ENCODE measurements at places on chromosomes 1 and 21.
A peak's percentile ranks its signal among the peaks of the same experiment; 100 is the strongest.

GRCh38 chr1:85115933-85116332, 67.6 kb upstream of the MCOLN3 start:
- DNase-seq, result no peak

GRCh38 chr1:185159966-185160365, 3.0 kb downstream of the SWT1 start:
- DNase-seq, result no peak

DNA sequence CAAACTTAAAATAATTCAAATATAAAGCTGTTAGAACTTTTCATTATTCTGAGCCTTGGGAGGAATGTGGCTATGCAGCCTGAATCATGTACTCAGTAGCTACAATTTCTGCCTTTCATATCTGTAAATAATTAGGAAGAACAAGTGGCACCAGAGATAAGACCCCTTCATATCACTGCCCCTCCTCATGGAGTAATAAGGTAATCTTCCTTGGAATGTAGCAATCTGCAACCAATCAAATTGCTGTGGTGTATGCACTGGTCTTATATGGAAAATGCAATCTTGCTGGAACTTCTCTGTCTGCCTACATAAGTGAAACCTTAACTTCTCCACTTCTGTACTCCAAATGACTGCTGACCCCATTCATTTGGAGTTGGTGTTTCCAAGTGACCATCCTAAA, 104.4 kb upstream of the VANGL1 start:
- DNase-seq, result no peak

DNA sequence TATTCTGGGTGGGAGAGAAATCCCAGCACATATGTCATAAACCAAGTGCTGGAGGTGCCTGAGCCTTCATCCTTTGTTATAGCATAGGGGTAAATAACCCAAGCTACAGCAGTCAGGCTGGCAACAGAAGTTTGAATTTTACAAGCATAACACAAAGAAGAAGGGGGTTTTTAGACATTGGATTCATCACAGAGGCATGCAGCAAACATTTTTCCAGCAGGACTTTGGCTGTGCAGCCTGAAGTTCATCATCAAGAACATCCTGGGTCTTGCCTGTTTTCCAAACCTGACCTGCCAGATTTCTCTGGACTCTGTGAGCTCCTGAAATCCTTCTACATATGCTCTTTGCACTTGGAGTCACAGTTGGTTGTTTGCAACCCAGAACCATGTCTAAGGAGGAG, 16.2 kb downstream of the PTGER3 start:
- no peak for DNase-seq

- DNase-seq, result peak; percentile 74
Observed at GRCh38 chr1:24966724-24967346, 36.8 kb upstream of the RUNX3 start.

DNA sequence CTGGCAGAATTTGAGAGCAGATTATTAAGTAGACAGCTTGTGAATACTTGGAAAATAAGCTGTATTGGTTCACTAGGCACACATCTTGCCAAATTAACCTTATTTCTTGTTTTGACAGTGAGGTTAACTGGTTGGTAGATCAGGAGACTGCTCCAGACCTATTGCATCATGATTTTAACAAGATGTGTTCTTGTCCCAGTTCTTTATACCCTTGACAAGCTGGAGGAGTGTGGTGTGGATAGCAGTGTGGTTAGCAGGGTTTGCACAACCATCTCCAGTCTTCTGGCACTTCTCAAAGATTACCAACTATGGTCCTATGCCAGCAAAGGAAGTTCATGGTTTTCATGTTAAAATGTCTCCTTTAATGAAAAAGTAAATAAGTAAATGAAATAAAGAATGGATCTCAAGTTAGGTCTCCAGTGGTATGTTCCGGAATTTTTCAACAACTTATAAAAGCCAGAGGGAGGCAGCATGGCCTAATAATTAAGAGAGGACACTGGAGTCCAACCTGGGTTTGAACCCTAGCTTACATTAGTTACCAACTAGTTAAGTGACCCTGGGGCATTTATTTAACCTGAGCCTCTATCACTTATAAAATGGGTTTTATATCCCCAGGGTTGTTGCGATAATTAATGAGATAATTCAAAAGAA, 34.1 kb downstream of the DDX20 start:
- no peak for DNase-seq

- DNase-seq, result no peak
Observed at GRCh38 chr21:22710721-22711120, 1712.5 kb downstream of the NCAM2 start.

GRCh38 chr1:196516373-196516772, 91.9 kb downstream of the KCNT2 start:
- no peak for DNase-seq

DNA sequence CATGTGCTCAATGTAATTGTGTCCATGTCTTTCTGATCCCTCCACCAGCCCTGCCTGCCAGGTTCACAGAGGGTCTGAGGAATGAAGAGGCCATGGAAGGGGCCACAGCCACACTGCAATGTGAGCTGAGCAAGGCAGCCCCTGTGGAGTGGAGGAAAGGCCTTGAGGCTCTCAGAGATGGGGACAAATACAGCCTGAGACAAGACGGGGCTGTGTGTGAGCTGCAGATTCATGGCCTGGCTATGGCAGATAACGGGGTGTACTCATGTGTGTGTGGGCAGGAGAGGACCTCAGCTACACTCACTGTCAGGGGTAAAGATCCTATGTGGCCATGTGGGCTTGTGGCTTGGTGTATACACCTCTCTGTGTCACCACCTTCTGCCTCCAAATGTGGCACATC, 91.4 kb downstream of the OBSCN start:
- no peak for DNase-seq

DNA sequence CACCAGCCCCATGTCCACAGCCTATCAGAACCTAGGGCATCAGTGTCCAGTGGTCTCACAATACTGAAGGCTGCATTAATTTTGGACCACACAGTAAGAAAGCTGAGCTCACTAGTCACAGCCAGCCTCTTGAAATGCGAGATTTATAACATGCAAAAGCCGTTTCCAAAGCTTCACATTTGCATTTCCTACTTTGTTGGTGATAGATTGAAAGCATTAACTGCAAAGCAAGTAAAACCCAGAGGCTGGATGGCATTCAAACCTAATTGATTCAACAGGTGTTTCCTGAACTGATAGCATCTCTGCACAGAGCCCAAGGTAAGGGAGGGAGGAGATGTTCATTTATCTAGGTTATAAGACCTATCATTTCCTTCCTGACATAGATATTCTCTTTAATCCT, 410.1 kb downstream of the OMA1 start:
- no peak for DNase-seq

GRCh38 chr1:41464885-41465284, 19.6 kb downstream of the EDN2 start:
- no peak for DNase-seq

DNA sequence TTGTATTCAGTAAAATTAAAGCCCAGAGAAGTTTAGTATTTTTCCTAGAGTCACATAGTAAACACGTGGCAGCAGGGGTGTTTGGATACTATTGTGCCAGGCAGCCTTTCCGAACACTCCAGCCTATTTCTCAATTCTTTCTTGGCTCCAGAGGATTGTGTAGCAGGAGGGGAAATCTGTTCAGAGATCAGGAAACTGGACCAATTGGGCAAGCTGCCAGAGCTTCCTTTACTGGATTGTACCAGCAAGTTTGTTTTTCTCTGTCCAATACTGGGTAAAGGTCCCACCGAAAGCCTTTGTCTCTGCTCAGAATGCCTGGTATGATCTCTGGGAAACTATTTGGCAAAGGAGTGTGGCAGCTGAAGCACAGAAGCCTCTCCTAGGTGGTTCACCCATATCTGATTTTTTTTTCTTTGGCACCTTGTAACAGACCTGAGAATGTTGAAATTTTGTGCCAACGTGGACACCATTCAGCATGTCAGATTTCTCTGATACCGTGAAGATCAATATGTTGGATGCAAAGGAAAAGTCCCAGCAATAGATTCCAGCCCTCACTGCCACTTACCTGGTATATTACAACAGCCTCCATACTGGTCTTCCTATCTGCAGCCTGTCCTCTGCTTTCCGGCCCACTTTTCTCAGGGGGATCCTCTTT, 126.2 kb downstream of the FGGY start:
- DNase-seq, result no peak

GRCh38 chr1:41687007-41687406, 202.5 kb upstream of the EDN2 start:
- DNase-seq, result no peak

- DNase-seq, result no peak
Observed at GRCh38 chr21:18545908-18546307, 142.3 kb upstream of the TMPRSS15 start.

DNA sequence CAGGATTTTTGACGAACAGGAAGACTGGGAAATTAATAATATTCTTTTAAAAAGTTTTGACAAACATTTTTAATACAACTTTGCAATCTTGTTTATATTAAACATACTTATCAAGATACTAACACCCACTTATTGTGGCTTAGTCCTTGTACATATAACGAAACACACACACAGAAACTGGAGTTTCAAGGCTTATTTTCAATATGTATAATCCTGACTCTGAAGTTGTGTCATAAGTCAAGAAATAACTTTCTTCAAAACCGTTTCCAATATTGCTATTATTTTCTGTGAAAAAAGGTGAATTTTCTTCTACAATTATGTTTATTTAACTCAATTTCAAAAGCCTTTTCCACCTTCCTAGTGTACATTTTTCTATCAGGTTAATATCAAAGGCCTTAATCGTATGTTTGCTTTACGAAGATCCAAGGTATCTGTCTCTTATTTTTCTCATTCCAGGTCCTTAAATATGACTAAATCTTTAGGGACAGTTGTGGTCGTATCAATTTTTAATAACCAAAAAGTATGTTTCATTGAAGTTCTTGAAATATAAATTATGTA, 1.8 kb downstream of the CDKN2C start:
- DNase-seq, result no peak

DNA sequence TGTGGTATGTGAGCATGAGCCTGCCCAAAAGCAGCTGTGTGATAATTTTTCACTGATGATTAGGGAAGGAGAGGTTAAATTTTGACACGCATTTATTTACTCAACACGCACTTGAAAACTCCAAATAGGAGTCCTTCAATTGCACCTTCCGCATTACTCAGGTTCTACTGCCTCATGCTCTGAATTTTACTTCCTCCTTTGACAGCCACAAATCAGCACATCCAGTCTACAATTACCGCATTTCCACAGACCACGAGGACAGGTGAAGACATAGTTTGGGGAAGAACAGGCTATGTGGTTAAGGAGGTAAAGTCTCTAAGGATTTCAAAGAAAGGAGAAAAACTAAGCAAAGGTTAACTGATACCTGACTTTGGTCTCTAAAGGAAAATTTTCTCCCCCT, 2.6 kb downstream of the CAPN8 start:
- DNase-seq, result no peak

- peak; percentile 35 for DNase-seq
Observed at GRCh38 chr1:39955547-39956539, 898 bp downstream of the MFSD2A start.

GRCh38 chr1:29708796-29709703, 472.7 kb downstream of the PTPRU start:
- DNase-seq, result no peak

DNA sequence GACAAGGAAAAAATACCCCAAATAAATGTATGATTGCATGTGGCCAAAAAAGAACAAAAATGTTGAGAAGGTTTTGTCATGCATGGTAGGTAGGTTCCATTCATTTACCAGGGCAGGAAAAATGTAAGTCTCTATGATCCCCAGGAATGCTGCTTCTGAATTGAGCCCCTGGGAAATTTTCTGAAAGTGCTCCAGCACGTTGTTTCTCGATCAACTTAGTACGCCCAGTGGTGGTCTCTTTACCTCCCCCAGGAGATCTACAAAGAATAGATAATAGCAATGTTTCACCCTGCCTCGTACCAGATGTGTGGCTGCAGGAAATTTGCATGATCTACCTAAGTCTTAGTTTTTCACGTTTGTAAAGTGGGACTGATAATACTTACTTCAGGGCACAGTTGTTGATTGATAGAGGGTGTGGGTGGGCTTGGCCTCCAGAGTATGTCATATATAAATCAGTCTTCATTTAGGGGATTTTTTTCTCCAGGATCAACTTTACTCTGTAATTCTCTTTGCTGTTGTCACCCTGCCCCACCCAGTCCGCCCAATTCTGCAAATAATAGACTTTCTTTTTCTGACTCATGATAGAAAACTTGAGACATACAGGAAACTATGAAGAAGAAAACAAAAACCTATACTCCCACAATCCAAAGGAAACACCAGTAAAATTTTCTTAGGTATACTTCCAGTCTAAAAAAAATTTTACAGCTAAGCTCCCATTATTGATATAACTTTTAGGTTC, 462.0 kb upstream of the RUNX1 start:
- no peak for DNase-seq

GRCh38 chr1:94285031-94285654, 47.8 kb upstream of the ARHGAP29 start:
- no peak for DNase-seq

DNA sequence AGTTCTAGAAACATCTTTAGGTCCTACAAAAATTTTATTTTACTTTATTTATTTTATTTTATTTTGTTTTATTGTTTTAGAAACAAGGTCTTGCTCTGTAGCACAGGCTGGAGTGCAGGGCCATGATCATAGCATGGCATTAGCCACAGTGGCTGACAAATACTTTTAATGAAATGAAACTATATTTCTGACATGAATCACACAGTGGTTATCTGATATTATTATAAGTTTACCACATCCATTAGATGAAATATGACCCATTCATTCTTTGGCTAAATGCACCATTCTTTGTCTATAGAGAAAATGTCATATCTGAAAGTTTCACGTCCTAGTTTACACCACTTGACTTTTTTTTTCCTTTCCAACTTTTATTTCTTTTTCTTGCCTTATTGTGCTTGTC, 613.4 kb upstream of the ADAMTS5 start:
- no peak for DNase-seq

DNA sequence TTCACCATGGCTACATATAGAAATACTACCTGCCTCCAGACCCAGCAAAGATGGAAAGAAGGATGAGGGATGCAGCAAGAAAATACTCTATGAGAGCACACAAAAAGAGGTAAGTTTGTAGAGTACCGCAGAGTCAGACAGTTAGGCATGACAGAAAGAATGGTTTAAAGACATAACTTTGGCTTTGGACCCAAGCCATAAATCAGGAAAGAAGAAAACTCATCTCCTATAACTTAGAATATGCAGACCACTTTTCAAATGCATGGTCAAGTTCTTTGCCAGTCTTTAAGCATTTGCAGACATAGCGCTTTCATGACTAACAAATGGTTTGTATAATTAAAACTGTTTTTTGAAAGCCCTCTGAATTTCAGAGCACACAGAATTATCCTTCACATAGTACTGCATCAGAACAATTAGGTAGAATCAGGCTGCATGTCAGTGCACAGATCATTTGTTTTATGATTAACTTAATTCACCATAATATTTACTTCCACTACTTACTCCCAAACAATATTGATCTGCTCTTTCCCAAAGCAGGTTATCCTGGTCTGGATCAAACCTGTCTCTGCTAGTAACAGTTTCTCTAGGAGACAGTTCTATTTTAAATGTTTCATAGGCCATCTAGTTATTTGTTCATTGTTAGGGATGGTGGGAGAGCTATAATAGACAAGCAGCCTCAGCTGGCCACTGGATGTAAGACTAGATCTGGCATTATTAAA, 280.7 kb upstream of the NR5A2 start:
- no peak for DNase-seq
